ENCODE measurements at places on chromosomes 2 and 18.

GRCh38 chr18:9629709-9630108 lies 15.3 kb upstream of the PPP4R1 start:
- no peak for DNase-seq
- H3K4me3 ChIP-seq: no peak overlapping the region
- no peaks in the 10 kb centered on the region for H3K36me3 ChIP-seq
- no peaks in the 10 kb centered on the region for H3K27me3 ChIP-seq

DNA sequence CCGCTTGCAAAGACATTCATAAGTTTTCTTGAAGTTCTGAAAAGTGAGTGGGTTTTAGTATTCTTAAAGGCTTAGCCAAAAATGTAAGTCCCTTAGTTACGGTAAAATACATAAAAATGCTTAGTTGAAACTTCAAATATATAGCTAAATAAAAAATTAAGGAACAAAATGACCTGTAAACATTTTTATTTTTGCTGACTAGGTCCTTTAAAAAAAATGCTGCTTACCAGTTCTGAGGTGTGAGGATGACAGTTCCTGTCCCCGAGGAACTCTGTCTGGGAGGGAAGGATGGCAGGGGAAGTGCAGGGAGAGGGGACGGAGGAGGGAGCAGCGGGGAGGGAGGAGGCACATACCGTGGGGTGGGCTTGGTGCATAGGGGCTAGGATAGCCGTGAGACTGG lies 102.8 kb upstream of the BCL2L11 start:
- no peak for DNase-seq
- no peaks in the 10 kb centered on the region for H3K36me3 ChIP-seq
- peaks cover 15% of the 10 kb centered on the region for H3K4me1 ChIP-seq
- peaks cover 2% of the 10 kb centered on the region for H3K27me3 ChIP-seq

DNA sequence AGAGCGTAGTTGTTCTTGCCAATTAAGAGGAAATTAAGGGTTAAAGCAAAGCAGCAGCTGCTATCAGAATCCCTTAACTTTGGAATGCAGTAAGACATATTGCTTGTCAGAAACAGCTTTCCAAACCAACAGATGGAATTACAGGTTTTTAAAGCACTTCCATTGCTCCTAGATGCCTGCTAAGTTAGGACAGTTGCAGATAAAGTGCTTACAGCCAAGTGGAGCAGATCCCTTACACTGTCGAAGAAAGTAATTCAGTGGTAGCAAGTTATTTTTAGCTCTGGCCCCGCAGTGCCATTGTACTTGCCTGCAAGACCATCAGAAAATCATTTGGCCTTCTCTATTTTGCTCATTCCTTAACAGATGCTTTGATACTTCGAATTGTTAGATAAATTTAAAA lies 5.4 kb downstream of the PDK1 start:
- peaks cover 11% of the 10 kb centered on the region for H3K4me1 ChIP-seq
- no peak for DNase-seq
- H3K27me3 ChIP-seq: no peaks in the 10 kb centered on the region
- no peak overlapping the region for H3K27ac ChIP-seq
- H3K4me3 ChIP-seq: no peak overlapping the region

- H3K36me3 ChIP-seq: no peaks in the 10 kb centered on the region
- no peak for DNase-seq
- no peaks in the 10 kb centered on the region for H3K27me3 ChIP-seq
Measured at GRCh38 chr2:37795456-37795855, 124.0 kb upstream of the CDC42EP3 start.

DNA sequence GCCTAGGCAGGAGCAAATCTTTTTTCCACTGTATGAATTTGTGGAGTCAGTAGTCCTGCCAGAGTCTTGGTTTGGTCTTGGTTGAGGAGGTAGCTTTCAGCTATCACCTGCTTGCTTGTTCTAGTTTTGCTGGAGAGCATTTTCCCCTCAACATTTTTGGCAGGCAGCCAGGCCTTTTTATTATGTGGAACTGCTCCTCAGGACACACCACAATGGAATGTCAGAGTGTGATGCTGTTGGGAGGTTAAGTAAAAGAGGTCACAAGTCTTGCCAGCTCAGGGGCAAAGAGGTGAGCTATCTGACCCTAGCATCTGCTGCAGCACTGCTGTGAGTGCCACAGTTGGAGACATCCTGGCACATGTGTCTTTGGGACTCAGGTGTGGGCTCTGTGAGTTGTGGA lies 258.0 kb downstream of the CNTNAP5 start:
- no peak for DNase-seq
- no peaks in the 10 kb centered on the region for H3K27me3 ChIP-seq
- H3K27ac ChIP-seq: no peak overlapping the region

GRCh38 chr2:144939590-144939989 lies 419.7 kb upstream of the ZEB2 start:
- H3K27me3 ChIP-seq: no peaks in the 10 kb centered on the region
- no peak overlapping the region for H3K27ac ChIP-seq
- H3K4me3 ChIP-seq: no peak overlapping the region

GRCh38 chr2:59490192-59490591 lies 1063.3 kb downstream of the BCL11A start:
- no peak overlapping the region for H3K4me3 ChIP-seq
- H3K27me3 ChIP-seq: no peaks in the 10 kb centered on the region
- H3K36me3 ChIP-seq: no peaks in the 10 kb centered on the region
- no peak overlapping the region for H3K27ac ChIP-seq
- H3K4me1 ChIP-seq: no peaks in the 10 kb centered on the region
- DNase-seq: no peak

Data from T-cell (primary cell).